ENCODE measurements at places on chromosomes 5 and 9.

DNA sequence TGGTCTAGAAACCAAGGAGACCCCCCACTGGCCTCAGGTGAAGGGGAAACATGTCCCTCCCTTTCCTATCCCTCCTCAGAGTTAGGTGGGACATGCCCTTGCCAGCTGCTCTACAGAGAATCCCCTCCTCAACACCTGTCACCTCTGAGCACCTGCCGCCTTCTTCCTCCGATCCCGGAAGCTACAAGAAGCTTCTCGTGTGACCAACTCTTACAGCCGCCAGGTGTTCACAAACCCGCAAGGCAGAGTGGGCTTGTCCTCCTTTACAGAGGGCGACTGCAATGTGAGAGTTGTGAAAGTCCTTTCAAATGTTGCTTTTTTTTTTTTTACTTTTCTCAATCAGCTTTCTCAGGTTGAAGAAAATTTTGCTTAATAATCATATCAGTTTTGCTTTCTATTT, 3.7 kb upstream of the ICE1 start:
- DNase-seq, result no peak

DNA sequence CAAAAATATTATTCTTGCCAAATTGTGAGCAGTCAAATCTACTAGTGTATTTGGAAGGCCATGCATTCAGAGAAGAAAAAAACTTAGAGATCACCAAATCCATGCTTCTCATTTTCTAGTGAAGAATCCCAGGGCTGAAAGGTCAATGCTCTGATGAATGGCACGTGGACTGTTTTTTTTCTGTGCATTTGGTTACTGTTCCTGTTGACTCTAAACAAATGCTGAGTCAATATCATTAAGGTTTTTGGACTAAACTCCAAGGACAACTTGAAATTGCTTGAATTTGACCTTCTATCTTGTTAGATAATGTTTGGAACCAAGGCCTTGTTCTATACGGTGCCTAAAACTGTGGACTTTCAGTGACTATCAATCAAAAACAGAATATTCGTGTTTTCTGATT, 142.2 kb downstream of the OSTF1 start:
- no peak for DNase-seq

- DNase-seq, result no peak
These were observed 171.5 kb upstream of the ATP10B start for GRCh38 chr5:161023551-161023950.

DNA sequence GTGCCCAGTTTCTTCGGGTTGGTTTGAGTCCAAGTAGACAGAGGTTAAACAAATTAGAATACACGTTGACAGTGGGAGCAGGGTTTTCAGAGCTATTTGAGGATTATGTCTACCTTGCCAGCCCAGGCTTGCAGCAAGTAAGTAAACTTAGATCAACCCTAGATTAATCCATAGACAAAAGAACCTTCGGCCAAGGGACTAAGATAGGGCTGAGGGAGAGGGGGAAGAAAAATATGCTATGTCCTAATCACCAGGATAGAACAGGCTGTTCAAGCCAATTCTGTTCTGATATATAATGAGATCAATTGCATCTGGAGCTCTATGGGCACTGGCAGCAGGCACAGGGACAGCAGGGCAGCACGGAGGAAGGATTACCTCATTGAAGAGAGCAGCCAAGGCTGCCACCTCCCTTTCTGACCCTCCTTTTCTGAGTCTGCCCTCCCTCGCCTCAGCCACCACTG, 377.7 kb downstream of the PIK3R1 start:
- no peak for DNase-seq

GRCh38 chr5:28855626-28856025, 1817.2 kb upstream of the CDH9 start:
- no peak for DNase-seq

GRCh38 chr5:147530530-147531389, 20.9 kb upstream of the DPYSL3 start:
- DNase-seq, result no peak

DNA sequence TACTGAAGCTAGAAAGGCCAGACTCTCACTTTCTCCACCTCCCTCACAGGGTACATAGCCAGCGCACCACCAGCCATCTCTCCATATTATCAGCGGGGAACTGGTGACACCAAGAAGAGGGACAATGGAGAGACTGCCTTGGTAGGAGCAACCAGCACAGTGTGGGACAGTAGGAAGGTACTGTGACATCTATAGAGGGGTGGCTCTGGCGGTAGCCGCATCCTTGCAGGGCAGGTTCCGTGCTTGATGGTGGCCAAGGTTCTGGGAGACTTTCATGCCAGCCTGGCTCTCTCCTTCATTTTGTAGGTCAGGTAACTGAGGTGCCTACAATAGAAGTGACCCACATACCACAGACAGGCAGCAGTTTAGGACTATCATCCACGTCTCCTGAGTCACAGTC, 65.5 kb upstream of the SMIM23 start:
- no peak for DNase-seq

- DNase-seq, result peak; percentile 72
These were observed 35.4 kb downstream of the UBE2R2 start for GRCh38 chr9:33852216-33852826.

DNA sequence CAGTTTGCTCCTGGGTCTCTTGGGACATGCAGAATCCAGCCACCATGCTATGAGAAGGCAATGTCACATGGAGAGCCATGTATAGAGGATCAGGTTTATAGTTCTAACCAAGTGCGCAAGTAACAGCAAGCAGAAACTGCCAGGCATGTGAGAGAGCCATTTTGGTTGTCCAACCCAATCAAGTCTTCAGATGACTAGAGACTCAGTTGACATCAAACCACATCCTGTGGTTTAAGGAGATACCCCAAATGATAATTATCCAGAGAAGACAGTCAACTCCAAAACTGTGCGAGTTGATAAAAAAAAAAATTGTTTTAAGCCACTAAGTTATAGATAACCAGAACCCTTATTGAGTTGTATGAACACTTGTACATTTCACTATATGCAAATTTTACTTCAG, 40.2 kb downstream of the TMEM232 start:
- no peak for DNase-seq

- peak; percentile 55 for DNase-seq
These were observed 19.2 kb downstream of the DOCK2 start for GRCh38 chr5:169656125-169656901.

GRCh38 chr5:157535042-157535865, 40.3 kb downstream of the ADAM19 start:
- DNase-seq, result peak; percentile 59

GRCh38 chr5:75512383-75513074, 838 bp downstream of the POLK start:
- no peak for DNase-seq

DNA sequence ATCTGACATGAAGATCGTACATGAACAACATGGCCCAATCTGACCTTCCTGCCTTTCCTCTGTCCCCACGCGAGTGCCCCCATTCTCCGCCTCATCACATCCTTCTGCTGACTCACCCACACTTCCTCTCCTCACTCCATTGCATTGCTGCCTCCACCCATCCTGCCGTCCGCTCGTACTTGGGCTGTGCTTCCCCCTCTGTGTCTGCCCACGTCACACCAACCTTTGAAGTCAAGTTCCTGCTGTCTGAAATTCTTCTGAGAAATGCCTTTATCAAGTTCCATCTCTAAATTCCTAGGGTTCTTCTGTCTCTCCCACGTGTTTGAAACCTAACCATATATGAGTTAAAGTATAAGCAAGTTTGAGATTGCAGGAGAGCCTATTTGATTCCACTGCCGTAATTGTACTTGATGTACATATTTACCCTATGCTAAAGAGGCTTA, 18.0 kb upstream of the STARD4 start:
- DNase-seq, result peak; percentile 68

DNA sequence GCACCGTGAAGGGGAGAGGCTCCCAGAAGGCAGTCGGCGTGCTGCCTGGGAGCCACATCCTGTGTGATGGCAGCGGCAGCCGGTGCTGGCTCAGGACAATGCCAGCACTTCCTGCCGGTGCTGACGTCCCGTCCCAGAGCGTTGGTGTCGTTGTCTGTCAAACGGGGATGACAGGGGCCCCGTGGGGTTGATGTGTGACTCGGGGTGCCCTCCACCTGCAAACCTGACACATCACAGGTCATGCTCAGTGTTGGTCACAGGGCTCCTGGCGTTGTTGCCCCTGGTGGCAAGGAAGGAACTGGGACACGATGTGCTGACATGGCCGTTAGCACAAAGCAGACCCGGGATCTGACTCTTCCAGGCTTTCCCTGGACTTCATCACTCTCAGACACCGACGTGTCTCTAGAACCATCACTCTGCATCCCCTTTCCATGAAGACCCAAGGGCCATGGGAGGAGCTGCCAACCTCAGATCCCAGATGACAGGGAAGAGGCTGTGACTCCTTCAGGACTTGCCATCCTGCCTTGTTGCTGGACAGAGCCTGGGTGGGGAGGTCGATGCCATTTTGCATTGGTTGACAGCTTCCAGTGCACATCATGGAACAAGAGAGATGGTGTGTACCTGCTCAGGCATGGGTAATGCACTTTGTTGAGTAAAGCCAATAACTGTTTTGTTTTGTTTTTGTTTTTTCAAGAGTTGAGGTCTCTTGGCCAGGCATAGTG, 21.5 kb downstream of the PLPP7 start:
- peak; percentile 62 for DNase-seq

DNA sequence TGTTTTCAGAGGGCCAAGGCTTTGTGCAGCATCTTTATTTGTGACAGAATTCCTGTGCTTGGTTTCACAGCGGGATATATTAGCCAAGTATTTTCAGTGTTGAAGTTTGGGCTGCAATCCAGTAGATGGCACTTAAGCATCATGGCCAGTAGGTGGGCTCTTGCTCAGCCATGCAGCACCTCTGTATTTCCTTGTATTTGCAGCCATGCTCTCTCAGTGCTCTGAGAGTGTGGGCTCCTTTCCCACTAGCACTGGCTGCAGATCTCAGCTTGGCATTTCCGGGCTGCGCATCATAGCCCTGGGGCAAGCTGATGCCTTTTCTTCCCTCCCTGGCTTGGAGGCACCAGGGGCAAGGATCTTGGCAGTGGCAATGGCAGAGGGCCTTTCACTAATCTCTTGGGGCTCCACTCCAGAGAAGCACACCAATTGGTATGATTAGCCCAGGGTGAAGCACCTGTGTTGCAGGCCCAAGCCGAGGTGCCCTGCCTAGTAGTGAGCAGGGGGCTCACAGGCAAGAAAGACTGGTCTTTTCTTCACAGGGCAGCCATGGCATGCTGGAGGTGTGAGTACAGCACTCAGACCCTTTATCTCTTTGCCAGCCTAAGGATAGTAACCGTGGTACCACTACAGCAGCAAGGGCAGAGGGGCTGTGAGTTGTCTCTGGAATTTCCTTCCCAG, 48.3 kb downstream of the SLCO6A1 start:
- DNase-seq, result no peak

DNA sequence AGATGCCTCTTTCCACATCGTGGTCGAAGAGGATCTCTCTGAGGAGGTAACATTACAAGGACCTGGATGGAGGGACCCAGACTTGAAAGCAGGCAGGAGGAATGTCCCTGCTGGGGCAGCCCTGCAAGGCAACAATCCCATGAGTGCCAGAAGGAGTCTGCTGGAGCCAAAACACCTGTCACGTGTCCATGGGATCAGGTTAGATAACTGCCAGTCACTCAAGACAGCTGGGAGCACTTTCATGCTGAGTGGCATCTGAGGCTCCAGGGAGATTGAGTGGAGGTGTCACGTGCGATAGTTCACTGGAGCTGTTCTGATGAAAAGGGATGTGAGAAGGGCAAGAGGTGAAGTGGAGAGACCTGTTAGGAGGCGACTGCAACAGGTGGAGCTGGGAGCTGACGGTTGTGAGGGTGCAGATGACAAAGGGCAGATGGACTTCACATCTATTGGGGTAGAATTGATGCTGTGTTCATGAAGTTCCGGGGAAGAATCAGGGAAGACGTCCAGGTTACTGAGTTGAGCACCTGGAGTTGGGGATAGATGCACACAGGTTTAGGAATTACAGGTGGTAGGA, 68.4 kb downstream of the ICE1 start:
- DNase-seq, result no peak

DNA sequence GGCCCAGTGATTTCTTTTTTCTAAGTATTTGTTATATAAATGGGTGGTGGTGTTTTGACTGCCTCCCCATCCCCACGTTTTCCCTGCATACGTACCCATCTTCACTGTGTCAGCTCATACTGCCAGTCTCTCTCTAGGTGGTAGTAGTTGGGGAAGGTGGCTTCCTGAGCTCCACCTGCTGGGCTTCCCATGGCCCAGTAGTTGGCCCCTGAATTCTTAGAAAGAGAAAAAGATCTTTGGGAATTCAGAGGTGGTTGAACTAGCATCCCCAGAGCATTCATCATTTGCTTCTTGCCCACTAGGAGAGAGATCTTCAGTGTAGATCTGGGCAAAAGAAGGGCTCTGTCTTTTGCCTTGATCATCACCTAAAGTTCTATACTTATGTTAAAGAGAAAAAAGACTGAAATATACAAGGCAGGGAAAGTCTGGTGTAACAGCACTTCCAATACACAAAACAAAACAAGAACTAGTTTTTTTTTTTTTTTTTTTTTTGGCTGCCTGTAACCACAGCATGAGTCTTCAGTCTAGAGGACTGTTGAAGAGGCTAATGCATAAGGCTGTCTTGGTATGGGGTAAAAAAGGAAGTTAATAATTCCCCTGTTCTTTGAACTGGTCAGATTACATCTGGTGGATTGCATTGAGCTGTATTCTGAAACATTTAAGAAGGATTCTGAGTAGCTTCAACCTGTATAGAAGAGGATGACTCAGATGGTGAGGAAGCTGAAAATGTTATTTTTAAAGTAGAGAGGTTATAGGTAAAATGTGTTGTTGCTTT, 128.7 kb downstream of the ATG10 start:
- DNase-seq, result no peak

DNA sequence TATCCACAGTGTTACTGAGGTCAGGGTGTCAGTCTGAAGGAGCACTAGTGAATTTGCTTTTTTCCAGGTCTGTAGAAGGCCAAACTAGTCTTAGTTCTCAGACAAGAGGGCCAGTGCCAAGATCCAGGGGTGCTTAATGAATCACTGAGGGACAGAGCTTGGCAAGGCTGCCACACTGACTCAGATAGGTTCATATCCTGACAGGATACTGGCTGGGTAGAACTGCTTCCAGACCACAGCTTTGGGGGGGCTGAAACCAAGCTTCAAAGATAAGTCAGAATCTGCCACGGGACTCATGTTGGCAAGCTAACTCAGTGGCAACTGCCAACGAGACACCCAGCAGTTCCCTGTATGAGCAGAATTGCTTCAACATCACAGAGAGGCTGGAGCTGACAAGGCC, 1125.4 kb downstream of the EFNA5 start:
- no peak for DNase-seq

DNA sequence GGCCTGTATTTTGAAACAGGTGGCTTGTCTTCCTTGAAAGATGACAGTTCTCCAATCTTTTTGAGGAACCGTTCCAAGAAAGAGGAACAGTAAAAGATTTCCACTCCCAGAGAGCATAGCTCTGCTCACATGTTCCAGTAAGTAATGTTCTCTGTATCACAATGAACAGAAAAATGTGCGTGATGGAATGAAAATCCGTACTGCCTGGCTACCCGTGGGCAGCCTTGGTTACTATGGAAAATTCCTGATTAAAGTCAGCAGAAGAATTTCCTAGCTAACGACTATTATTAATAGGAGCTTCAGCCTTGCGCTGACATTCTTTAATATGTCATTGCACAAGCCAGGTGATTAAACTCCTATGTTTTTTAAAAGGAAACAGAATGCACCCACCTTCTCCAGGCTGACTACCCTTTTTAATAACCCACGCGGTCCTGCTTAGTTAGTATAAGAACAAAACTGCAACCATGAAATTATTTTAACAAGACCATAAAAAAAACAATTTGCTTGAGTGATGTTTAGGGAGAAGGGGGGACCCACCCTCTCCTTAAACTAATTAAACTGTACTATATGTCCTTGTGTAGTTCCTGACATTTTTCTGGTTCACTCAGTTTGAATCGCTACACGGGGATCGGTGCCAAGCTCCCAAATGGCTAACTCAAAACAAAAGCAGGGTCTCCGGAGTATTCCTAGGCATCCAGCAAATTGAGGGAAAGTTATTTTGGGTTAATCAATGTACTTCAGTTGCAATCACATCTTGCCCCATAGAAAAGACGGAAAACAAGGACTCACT, 54.8 kb upstream of the CPEB4 start:
- DNase-seq, result no peak

Measured in left ventricle myocardium superior (tissue), 1 donor.